Smooth muscle cell of the pulmonary artery (primary cell): ENCODE measurements at places on chromosomes 7 and 10. TPM values are rescaled to one million over a fixed set of nuclear protein-coding genes. Genes with fewer than 3 reads are reported as not detected.

The CDCA7L gene
- 18.6 and 20.3 TPM in 2 replicates for total RNA-seq

The CALN1 gene
- not detected in 2 replicates for total RNA-seq

The EPO gene
- total RNA-seq = not detected in 2 replicates

The STOX1 gene
- 0.07 and 0.13 TPM in 2 replicates for total RNA-seq

The SERPINE1 gene
- 1,589 and 2,809 TPM in 2 replicates for total RNA-seq

The CALCR gene
- not detected in 2 replicates for total RNA-seq
